Mononuclear cell (primary cell): ENCODE measurements at places on chromosomes 12 and 14. TPM values are rescaled to one million over a fixed set of nuclear protein-coding genes. Genes with fewer than 3 reads are reported as not detected.

The RAD9B gene
- total RNA-seq = 0.94 TPM

The TOMM20L gene
- 1.9 TPM for total RNA-seq

The CLEC1A gene
- total RNA-seq = 0.10 TPM

The RIPK3 gene
- 9.9 TPM for total RNA-seq

The OR10P1 gene
- not detected for total RNA-seq

The HSPB8 gene
- not detected for total RNA-seq

The SELPLG gene
- 36.8 TPM for total RNA-seq

The KLHL28 gene
- total RNA-seq = 49.1 TPM

The MGP gene
- 0.31 TPM for total RNA-seq

The SOAT2 gene
- 0.21 TPM for total RNA-seq

The GLI1 gene
- 0.10 TPM for total RNA-seq

The ABCC9 gene
- 0.10 TPM for total RNA-seq

The BCL11B gene
- total RNA-seq = 101 TPM

The SYNDIG1L gene
- total RNA-seq = not detected

The DEPDC4 gene
- total RNA-seq = not detected

The TMEM132C gene
- under 0.01 TPM for total RNA-seq
